ENCODE measurements at places on chromosomes 11 and 22.

DNA sequence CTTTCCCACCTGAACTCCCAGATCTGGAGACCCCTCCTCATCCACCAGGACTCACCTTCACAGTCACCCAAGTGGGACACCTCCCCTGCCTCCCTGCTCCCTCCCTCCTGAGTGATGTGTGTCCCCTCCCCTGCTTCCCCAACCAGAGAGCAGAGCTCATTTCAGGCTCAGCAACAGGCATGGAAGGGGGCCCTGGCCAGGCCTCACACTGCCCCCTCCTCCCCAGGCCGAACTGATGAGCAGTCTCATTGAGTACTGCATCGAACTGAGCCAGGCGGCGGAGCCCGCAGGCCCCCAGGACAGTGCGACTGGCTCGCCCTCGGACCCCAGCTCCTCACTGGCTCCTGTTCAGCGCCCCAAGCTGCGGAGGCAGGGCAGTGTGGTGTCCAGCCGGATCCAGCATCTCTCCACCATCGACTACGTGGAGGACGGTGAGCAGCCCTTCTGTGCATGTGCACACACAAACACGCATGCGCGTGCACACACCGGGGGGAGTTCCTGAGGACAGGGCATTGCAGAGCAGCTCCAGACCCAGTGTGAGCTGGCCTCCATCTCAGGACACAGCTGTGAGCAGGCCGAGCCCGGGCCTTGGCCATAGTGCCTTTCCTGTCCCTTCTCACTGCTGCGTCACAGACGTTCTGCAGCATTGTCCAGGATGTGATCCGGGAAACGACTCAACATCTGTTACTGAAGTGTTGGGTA is 17.8 kb upstream of the NEAT1 start:
- no peak for DNase-seq

DNA sequence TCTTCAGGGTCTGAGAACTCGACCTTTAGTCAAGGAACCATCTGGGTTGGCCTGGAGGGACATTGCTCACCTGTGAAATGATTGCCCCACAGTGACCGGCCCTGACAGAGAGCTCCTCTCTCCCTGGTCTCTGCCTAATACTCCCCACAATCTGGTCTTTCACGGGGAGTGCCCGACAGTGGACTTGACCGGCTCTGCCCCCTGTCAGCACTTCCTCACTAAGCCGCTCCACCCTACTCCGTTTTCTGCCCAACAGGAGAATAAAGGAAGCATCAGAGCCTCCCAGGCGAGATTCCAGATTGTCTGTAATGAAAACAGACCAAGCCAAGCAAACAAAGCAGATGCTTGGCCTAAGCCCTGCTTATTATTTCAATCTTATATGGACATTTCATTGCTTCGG is 87.8 kb downstream of the FBXO7 start:
- no peak for DNase-seq

GRCh38 chr22:26479043-26479791 is 4.4 kb downstream of the HPS4 start:
- DNase-seq, result no peak

GRCh38 chr11:35992548-35992947 is 48.7 kb downstream of the LDLRAD3 start:
- DNase-seq, result no peak

GRCh38 chr11:46222490-46223251 is 54.8 kb upstream of the CREB3L1 start:
- DNase-seq, result no peak

GRCh38 chr11:57313788-57314135 is 11.0 kb downstream of the TNKS1BP1 start:
- DNase-seq, result no peak

Data from left kidney (tissue), 8 donors.